Sigmoid colon (tissue), 7 donors: ENCODE measurements at places on chromosomes 11 and 22. TPM values are rescaled to one million over a fixed set of nuclear protein-coding genes. Genes with fewer than 3 reads are reported as not detected.

WBP2NL gene
- 0.82 TPM for total RNA-seq

- H3K27ac ChIP-seq: no peak overlapping the region
- no peak overlapping the region for H3K4me3 ChIP-seq
- DNase-seq: no peak
- no peaks in the 10 kb centered on the region for H3K4me1 ChIP-seq
These were observed 6.5 kb downstream of the PTPMT1 start for GRCh38 chr11:47571895-47572294.

GRCh38 chr11:34351687-34352469, 5.9 kb downstream of the ABTB2 start:
- H3K36me3 ChIP-seq: no peaks in the 10 kb centered on the region
- no peak overlapping the region for H3K4me3 ChIP-seq
- H3K4me1 ChIP-seq: peaks cover 37% of the 10 kb centered on the region
- DNase-seq: no peak
- no peaks in the 10 kb centered on the region for H3K27me3 ChIP-seq

DNA sequence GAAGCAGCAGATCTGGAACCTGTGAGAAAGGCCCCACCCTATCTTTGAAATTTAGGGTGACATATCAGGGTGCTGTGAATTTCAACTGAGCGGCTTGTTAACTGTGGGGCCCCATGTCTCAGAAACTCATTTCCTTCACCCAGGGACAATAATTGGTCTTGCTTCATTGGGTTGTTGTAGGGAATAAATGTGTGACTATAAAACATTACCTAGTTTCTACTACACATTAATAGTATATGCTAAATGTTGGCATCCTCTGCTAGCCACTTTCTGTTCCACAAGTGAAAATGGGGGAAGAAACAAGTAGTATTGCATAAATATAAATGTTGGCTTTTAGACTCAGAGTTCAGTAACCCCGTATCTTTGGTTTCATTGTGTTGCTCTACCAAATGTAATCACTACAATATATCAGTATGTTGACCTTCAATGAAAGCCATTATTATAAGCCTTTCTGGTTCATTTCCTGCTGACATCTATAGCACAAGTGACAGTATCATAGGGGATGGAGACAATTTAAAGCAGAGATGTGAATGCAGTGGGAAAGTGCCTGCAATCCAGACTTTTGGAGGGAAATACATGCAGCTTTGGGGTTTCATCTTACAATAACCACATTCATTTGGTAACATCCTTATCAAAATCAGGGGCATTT, 905.5 kb upstream of the RAG2 start:
- H3K4me3 ChIP-seq: no peak overlapping the region
- no peaks in the 10 kb centered on the region for H3K4me1 ChIP-seq
- H3K36me3 ChIP-seq: no peaks in the 10 kb centered on the region
- no peak overlapping the region for H3K27ac ChIP-seq

- peaks cover 14% of the 10 kb centered on the region for H3K4me1 ChIP-seq
- DNase-seq: no peak
- H3K27ac ChIP-seq: peak overlapping the region; percentile 65
- no peaks in the 10 kb centered on the region for H3K27me3 ChIP-seq
- no peak overlapping the region for H3K4me3 ChIP-seq
These were observed 41.4 kb downstream of the MCHR1 start for GRCh38 chr22:40720538-40721256.

GRCh38 chr11:31795706-31796498, 15.2 kb downstream of the PAX6 start:
- no peak overlapping the region for H3K4me3 ChIP-seq
- no peaks in the 10 kb centered on the region for H3K4me1 ChIP-seq
- H3K27ac ChIP-seq: no peak overlapping the region
- H3K27me3 ChIP-seq: peaks cover 32% of the 10 kb centered on the region
- DNase-seq: no peak

DNA sequence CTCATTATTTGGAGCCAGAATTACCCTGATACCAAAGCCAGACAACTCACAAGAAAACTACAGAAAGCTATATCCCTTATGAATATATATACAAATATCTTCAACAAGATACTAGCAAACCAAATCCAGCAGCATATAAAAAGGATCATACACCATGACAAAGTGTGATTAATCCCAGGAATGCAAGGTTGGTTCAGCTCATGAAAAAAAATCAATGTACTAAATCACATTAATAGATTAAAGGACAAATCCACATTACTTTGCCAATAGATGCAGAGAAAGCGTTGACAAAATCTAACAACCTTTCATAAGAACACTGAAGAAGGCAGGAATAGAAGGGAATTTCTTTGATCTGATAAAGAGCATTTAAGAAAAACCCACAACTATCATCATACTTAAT, 50.4 kb upstream of the TEAD1 start:
- no peak overlapping the region for H3K27ac ChIP-seq
- no peaks in the 10 kb centered on the region for H3K36me3 ChIP-seq
- H3K4me1 ChIP-seq: no peaks in the 10 kb centered on the region
- H3K4me3 ChIP-seq: no peak overlapping the region

CTSF gene
- total RNA-seq: 121 TPM

- no peak for DNase-seq
- H3K4me1 ChIP-seq: peaks cover 23% of the 10 kb centered on the region
- no peak overlapping the region for H3K4me3 ChIP-seq
- no peaks in the 10 kb centered on the region for H3K36me3 ChIP-seq
- H3K27me3 ChIP-seq: no peaks in the 10 kb centered on the region
These were observed 54.3 kb upstream of the CLMP start for GRCh38 chr11:123249354-123249753.

DNA sequence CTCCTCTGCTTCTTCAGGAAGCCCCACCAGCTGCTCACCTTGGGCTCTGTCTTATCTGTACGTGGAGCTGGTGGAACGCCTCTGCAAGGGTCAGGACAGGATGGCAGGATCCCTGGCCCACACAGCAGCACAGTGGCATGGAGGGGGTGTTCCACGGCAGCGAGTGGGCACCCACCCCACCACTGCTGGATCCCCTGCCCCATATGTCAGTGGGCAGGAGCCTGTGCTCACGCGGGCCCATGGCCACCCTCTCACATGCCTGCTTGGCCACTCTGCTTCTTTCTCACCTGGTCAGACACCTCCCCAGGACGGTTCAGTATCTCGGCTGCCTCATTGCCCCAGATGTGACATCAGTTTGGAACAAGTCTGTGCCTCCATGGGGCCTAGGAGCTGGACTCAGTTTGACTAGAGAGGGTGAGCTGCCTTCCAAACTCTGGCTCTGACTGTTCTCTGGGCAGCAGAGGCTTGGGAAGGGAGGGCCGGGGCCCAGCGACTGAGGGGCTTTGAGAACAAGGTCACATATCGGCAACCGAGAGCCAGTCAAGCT, 98.1 kb upstream of the LMO1 start:
- no peak overlapping the region for H3K27ac ChIP-seq
- no peaks in the 10 kb centered on the region for H3K27me3 ChIP-seq
- H3K4me3 ChIP-seq: no peak overlapping the region
- H3K4me1 ChIP-seq: peaks cover 4% of the 10 kb centered on the region
- no peaks in the 10 kb centered on the region for H3K36me3 ChIP-seq
